ENCODE measurements at places on chromosomes 6 and 20.

DNA sequence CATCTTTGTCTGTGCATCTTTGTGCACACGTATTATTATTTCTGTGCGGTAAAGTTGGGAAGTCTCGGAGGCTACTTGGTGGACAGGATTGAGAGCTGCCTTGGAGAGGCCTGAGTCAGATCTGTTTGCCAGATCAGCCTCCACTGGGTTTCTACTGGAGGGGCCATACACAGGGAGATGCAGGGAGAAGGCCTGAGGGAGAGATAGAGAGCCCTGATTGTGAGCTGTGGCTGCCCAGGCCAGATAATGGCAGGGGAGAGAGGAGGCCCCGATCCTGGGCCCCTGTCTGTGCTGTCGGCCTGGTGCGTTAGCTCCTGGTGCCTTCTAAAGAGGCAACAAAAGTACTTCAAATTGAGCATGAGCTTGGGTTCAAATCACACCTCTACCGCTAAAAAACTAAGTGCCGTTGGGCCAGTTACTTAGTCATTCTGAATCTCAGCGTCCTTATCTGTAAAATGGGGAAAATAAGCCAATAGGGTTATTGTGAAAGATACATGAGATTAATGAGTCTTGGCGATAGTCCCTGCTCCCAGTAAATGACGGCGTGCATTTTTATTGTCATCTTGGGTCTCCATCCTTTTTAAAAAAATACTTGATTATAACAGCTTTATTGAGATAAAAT lies 27.6 kb upstream of the ADA start:
- DNase-seq: no peak

GRCh38 chr6:155313602-155314091 lies 637 bp downstream of the TFB1M start:
- no peak for DNase-seq

DNA sequence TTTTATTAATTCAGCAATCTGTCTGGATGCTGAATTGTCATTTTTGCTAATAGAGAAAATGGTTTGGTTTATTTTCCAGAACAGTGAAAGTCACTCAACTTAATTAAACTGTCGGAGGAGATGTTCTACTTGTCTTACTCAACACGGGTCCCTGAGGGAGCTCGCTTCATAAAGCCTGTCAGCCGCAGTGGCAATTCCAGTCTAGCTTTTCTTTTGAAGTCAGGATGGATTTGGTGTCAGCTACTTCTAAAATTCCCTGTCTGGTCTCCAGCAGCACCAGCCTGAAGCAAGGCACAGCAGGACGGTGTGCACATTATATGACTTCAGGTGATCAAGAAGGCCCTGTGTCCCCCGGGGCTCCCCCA lies 261.5 kb downstream of the SLC24A3 start:
- DNase-seq: no peak

DNA sequence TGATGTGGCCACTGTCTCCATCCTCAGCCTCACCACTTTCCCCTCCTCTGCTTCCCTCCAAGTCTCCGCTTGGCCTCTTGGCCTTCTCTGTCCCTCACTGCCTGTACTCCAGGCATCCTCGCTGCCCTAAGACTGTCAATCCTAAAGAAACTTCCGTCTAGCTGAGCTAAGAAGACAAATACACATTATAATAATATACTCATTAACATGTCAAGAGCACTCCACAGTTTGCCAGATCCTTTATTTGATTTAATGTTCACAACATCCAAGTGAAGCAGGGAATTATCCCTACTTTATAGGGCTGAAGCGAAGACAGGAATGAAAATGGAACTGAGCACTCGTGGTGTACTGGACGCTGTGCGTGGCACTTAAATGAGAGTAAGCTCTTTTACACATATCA lies 72.4 kb upstream of the SLC22A23 start:
- no peak for DNase-seq

GRCh38 chr6:45724511-45724910 lies 291.1 kb downstream of the CLIC5 start:
- peak; percentile 97 for DNase-seq
